CD4-positive, CD25-positive, alpha-beta regulatory T cell (primary cell): ENCODE measurements at places on chromosomes 13 and 19. TPM values are rescaled to one million over a fixed set of nuclear protein-coding genes. Genes with fewer than 3 reads are reported as not detected.

Gene ELSPBP1
- not detected for total RNA-seq

Gene VAV1
- total RNA-seq = 117 TPM

Gene GJB2
- not detected for total RNA-seq

Gene ZIC5
- not detected for total RNA-seq

Gene TMEM59L
- not detected for total RNA-seq

Gene NECTIN2
- 1.1 TPM for total RNA-seq

Gene RUBCNL
- total RNA-seq = not detected

Gene IQCN
- total RNA-seq = 26.5 TPM

Gene SIAH3
- total RNA-seq = not detected

Gene PPP1R15A
- total RNA-seq = 840 TPM

Gene GJB6
- 3.9 TPM for total RNA-seq

Gene EFNA2
- total RNA-seq = not detected

Gene SLC1A5
- total RNA-seq = 23.9 TPM

Gene LILRB2
- not detected for total RNA-seq

Gene ZNF835
- total RNA-seq = 0.15 TPM

Gene ATP7B
- 1.4 TPM for total RNA-seq

Gene CCDC70
- total RNA-seq = not detected

DNA sequence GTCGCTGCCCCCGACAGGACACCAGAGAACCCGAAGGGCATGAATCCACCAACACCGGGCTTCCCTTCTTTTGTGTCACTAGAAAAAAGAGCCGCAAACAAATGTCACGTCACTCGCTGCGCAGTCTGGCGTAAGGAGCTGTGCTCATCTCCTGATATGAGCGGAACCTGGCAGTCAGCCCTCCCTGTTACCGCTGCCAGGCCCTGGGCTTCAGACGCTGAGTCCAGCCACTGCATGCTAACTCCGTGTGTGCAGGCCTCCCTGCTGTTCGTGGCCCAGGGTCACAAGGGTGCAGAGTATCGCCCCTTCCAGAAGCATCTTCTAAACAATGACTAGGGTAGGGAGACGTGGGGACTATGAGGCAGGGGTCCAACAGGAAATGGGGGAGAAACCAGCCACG lies 71.3 kb downstream of the SLC7A1 start:
- H3K27me3 ChIP-seq = no peaks in the 10 kb centered on the region
- no peaks in the 10 kb centered on the region for H3K4me1 ChIP-seq
- H3K4me3 ChIP-seq = no peak overlapping the region
- no peak for DNase-seq
- no peak overlapping the region for H3K27ac ChIP-seq
- H3K36me3 ChIP-seq = peaks cover 68% of the 10 kb centered on the region

GRCh38 chr13:38661010-38661675 lies 25.7 kb upstream of the FREM2 start:
- no peaks in the 10 kb centered on the region for H3K27me3 ChIP-seq
- H3K36me3 ChIP-seq = no peaks in the 10 kb centered on the region
- no peaks in the 10 kb centered on the region for H3K4me1 ChIP-seq
- no peak overlapping the region for H3K27ac ChIP-seq
- no peak for DNase-seq

DNA sequence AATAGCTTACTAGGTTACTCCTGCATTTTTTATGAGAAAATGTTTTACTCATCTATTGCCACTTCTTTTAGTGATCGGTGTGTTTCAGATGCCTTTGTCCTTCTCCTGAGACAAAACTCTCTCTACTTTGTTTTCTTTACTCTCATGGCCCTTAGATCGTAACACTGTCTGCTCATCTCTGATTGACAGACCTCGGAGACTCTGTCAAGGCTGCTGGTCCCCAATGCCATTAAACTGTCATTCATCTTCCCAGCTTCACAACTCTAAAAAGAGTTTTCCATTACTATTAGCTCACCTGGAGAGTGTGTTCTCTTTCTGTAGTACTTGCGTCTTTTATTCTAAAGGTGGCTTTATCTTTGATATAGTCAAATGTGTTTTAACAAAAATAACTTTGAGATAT lies 765.2 kb downstream of the SLITRK1 start:
- no peaks in the 10 kb centered on the region for H3K27me3 ChIP-seq
- DNase-seq = no peak
- H3K36me3 ChIP-seq = no peaks in the 10 kb centered on the region
- no peak overlapping the region for H3K27ac ChIP-seq
- H3K4me1 ChIP-seq = no peaks in the 10 kb centered on the region

GRCh38 chr19:29571181-29571580 lies 34.9 kb upstream of the POP4 start:
- no peaks in the 10 kb centered on the region for H3K36me3 ChIP-seq
- no peak overlapping the region for H3K27ac ChIP-seq
- no peaks in the 10 kb centered on the region for H3K27me3 ChIP-seq
- no peak overlapping the region for H3K4me3 ChIP-seq

GRCh38 chr19:33798681-33799111 lies 2.0 kb downstream of the KCTD15 start:
- DNase-seq = no peak
- H3K4me3 ChIP-seq = no peak overlapping the region
- H3K27ac ChIP-seq = no peak overlapping the region

DNA sequence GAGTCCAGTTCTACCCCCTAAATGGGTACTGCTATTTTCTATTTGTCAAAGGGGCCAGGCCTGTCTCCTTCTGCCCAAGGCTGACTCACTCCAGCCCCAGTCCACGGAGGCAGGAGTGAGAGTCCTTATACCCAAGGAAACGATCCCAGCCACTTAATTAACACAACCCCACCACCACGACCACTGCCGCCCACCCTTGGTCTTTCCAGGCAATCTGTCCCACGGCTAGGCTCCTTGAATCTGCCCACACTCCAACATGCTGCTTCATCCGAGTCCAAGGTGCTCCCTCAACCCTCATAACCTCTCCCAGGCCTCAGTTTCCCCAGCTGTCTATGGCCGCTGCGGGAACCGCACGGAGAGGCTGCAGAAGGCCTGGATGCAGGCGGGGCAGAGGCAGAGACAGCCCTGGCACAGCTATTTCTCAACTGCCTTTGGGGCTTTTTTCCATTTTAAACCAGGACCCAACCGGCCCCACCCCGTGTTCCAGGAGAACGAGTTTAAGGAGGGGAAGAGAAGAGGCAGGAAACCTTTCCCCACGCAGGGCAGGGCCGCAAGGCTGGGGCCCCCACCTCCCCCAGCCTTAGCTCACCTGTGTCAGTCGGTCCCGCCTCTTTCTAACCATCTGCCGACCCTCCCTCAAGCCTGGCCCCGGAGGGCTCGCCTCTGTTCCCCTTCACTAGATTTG lies 746 bp downstream of the RAB3D start:
- peaks cover 34% of the 10 kb centered on the region for H3K4me1 ChIP-seq
- peaks cover 26% of the 10 kb centered on the region for H3K36me3 ChIP-seq
- peak overlapping the region; percentile 65 for H3K27ac ChIP-seq
- peak overlapping the region; percentile 44 for H3K4me3 ChIP-seq
- no peaks in the 10 kb centered on the region for H3K27me3 ChIP-seq

- no peaks in the 10 kb centered on the region for H3K36me3 ChIP-seq
- no peak for DNase-seq
- H3K27ac ChIP-seq = no peak overlapping the region
These were observed 457.6 kb upstream of the GPC6 start for GRCh38 chr13:92769046-92769445.

- no peaks in the 10 kb centered on the region for H3K27me3 ChIP-seq
- no peaks in the 10 kb centered on the region for H3K4me1 ChIP-seq
- no peak for DNase-seq
- no peak overlapping the region for H3K4me3 ChIP-seq
These were observed 362.5 kb downstream of the TDRD3 start for GRCh38 chr13:60759499-60759898.

- no peak overlapping the region for H3K4me3 ChIP-seq
- no peaks in the 10 kb centered on the region for H3K4me1 ChIP-seq
- DNase-seq = no peak
- H3K27ac ChIP-seq = no peak overlapping the region
- H3K36me3 ChIP-seq = no peaks in the 10 kb centered on the region
These were observed 235.5 kb downstream of the GPC6 start for GRCh38 chr13:93462151-93462550.

DNA sequence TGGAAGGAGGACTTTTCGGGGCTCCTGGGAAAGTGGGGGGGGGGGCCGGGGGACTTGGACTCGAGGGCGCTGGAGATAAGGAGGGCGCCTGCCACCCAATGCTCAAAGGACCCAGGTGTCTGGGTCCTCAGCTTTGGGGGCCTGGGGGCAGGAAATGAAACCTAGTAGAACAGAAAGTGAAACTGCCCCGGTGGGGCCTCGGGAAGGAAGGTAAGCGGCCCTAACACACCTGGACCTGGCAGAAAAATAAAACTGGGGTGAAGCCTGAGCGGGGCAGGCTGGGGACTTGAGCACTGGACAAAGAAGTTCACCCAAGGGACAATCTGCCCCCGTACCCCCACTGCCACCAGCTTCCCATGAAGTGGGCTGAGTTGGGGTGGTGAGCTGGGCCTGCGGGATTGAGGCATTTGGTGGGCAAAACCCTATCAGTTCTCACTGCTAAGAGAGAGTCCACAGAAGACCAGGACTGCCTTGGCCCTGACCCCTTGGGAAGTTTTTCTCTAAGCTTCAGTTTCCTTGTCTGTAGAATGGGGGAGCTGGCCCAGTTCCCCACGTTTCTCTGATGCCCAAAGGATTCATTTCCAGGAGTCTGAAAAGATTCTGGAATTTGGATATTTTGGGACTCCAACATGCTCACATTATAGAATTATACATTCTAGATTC lies 2.3 kb downstream of the PRKD2 start:
- H3K4me3 ChIP-seq = peak overlapping the region; percentile 87
- H3K4me1 ChIP-seq = peaks cover 61% of the 10 kb centered on the region
- peak; percentile 82 for DNase-seq

DNA sequence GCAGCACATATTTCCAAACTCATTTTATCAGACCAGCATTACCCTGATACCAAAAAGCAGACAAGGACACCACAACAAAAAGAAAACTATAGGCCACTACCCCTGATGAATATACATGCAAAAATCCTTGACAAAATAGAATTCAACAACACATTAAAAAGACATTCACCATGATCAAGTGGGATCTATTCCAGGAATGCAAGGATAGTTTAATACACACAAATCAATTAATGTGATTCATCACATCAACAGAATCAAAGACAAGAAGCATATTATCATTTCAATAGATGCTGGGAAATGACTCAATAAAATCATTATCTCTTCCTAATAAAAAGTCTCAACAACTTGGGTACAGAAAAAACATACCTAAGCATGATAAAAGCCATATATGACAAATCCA lies 11.2 kb downstream of the ZNF347 start:
- no peak for DNase-seq
- no peak overlapping the region for H3K4me3 ChIP-seq
- peaks cover 65% of the 10 kb centered on the region for H3K36me3 ChIP-seq
- H3K27me3 ChIP-seq = no peaks in the 10 kb centered on the region
- H3K27ac ChIP-seq = no peak overlapping the region

GRCh38 chr13:113948034-113948742 lies 25.7 kb downstream of the C13orf46 start:
- H3K27me3 ChIP-seq = no peaks in the 10 kb centered on the region
- H3K27ac ChIP-seq = no peak overlapping the region

- H3K27me3 ChIP-seq = no peaks in the 10 kb centered on the region
- DNase-seq = no peak
- H3K27ac ChIP-seq = no peak overlapping the region
- H3K36me3 ChIP-seq = no peaks in the 10 kb centered on the region
- H3K4me3 ChIP-seq = no peak overlapping the region
- H3K4me1 ChIP-seq = no peaks in the 10 kb centered on the region
These were observed 27.2 kb downstream of the EPN1 start for GRCh38 chr19:55702131-55702627.

GRCh38 chr13:46515803-46516202 lies 37.2 kb upstream of the LRCH1 start:
- no peaks in the 10 kb centered on the region for H3K4me1 ChIP-seq
- peaks cover 6% of the 10 kb centered on the region for H3K27me3 ChIP-seq
- no peak for DNase-seq
- H3K4me3 ChIP-seq = no peak overlapping the region
- H3K36me3 ChIP-seq = no peaks in the 10 kb centered on the region

DNA sequence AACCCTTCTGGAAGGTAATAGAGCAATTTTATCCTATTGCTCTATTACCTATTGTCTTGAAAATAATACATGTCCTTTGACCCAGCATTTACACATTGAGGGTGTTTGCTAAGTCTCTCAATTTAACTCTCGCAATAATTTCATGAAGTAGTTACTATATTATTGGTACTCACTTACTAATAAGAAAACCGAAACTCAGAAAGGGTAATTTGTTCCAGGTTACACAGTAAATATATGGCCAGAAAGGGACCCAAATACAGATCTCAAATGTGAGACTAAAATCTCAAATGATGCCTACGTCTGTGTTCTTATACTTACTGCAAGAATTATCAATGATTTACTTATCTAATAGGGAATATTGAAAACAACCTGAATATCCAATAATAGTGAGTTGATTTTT lies 29.7 kb upstream of the FAM216B start:
- H3K4me3 ChIP-seq = no peak overlapping the region
- H3K4me1 ChIP-seq = no peaks in the 10 kb centered on the region
- no peaks in the 10 kb centered on the region for H3K36me3 ChIP-seq
- H3K27me3 ChIP-seq = peaks cover 4% of the 10 kb centered on the region

- no peaks in the 10 kb centered on the region for H3K27me3 ChIP-seq
- no peak overlapping the region for H3K4me3 ChIP-seq
- no peaks in the 10 kb centered on the region for H3K36me3 ChIP-seq
- H3K27ac ChIP-seq = no peak overlapping the region
- H3K4me1 ChIP-seq = no peaks in the 10 kb centered on the region
These were observed 176.0 kb downstream of the CACNA1A start for GRCh38 chr19:13330285-13330684.

GRCh38 chr13:75876142-75877050 lies 240.3 kb downstream of the LMO7 start:
- H3K4me1 ChIP-seq = peaks cover 6% of the 10 kb centered on the region
- H3K36me3 ChIP-seq = no peaks in the 10 kb centered on the region
- DNase-seq = peak; percentile 61
- peaks cover 6% of the 10 kb centered on the region for H3K27me3 ChIP-seq
- H3K4me3 ChIP-seq = peak overlapping the region; percentile 53

- no peaks in the 10 kb centered on the region for H3K27me3 ChIP-seq
- H3K4me3 ChIP-seq = no peak overlapping the region
- H3K36me3 ChIP-seq = no peaks in the 10 kb centered on the region
- no peak for DNase-seq
- H3K27ac ChIP-seq = no peak overlapping the region
- no peaks in the 10 kb centered on the region for H3K4me1 ChIP-seq
These were observed 346.0 kb upstream of the ATXN8OS start for GRCh38 chr13:69761581-69761980.

GRCh38 chr13:78636495-78636894 lies 22.5 kb downstream of the OBI1 start:
- peaks cover 3% of the 10 kb centered on the region for H3K4me1 ChIP-seq
- no peaks in the 10 kb centered on the region for H3K27me3 ChIP-seq
- no peak overlapping the region for H3K27ac ChIP-seq
- peaks cover 73% of the 10 kb centered on the region for H3K36me3 ChIP-seq

- peak; percentile 96 for DNase-seq
- H3K4me1 ChIP-seq = peaks cover 18% of the 10 kb centered on the region
- H3K36me3 ChIP-seq = no peaks in the 10 kb centered on the region
- peaks cover 2% of the 10 kb centered on the region for H3K27me3 ChIP-seq
- no peak overlapping the region for H3K27ac ChIP-seq
These were observed 13.0 kb downstream of the TMEM160 start for GRCh38 chr19:47035127-47036096.
